ENCODE measurements at places on chromosomes 2 and 18.

DNA sequence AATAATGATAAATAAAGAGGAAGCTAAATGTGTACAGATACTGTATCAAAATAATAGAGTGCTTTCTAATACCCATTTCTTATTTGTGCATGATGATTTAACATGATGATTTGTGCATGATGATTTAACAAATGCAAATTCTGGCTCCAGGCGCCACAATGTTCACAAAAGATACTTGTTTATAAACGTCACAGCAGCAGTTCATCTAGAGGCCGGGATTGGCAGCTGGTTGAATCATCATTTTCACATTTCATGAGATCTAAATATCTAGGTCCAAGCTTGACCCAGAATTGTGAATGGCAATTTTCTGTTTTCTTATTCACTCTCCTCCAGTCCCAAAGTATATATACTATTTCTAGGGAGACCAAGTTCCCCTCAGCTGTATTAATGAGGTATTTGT lies 322.0 kb downstream of the SUCLG1 start:
- DNase-seq, result no peak

DNA sequence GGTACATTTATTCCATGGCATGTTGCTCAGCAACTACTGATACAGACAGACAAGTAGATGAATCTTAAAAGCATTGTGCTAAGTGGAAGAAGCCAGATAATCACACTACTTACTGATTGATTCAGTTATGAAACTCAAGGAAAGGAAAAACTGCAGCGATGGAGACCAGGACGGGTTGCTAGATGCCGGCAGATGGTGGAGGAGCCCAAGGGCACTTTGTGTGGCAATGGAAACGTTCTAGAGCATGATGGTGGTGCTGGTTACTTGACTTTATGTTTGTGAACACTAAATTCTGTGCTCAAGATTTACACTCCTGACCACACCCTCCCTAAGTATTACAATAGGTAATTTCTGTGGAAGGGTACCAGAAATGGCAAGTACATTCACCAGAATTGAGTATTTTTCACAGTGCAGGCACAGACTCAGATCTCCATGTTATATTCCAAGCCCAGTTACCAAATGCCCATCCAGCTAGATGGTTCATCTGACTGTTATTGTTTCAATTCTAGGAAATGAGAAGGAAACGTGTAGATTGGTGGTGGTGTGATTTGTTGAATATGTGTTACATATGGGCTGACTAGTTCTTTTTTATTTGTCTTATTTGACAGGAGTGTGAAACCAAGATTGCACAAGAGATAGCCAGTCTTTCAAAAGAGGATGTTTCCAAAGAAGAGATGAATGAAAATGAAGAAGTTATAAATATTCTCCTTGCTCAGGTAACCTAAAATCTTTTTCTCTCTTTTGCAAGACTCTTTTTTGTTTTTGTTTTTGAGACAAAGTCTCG lies 55.1 kb downstream of the RALBP1 start:
- no peak for DNase-seq

DNA sequence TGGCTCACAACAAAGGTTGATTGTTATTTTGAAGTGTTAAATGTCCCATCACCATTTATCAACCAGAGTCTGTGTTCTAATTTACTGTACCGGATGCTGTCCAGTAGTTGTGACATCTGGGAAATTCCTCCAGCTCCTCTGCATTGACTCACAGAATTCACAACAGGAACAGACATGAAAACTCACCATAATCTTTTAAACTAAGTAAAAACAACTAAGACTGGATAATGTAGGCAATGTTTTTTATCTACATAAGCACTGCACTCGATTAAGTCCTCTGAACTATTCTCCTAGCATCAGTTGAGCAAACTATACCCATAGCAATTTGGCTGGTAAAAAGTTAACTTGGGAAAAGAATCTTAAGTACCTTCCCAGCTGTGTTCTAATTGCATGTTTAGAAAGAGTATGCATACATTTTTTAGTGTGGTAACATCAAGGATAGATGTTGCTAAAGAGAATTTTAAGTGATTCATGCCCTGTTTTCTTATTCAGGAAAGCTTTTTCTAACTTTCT lies 42.9 kb upstream of the MYO1B start:
- no peak for DNase-seq

- no peak for DNase-seq
Measured at GRCh38 chr2:153536115-153536514, 57.6 kb upstream of the RPRM start.

GRCh38 chr2:184272056-184272455 lies 326.3 kb upstream of the ZNF804A start:
- DNase-seq, result no peak

- DNase-seq, result no peak
Measured at GRCh38 chr2:26422947-26423629, 21.4 kb downstream of the DRC1 start.

DNA sequence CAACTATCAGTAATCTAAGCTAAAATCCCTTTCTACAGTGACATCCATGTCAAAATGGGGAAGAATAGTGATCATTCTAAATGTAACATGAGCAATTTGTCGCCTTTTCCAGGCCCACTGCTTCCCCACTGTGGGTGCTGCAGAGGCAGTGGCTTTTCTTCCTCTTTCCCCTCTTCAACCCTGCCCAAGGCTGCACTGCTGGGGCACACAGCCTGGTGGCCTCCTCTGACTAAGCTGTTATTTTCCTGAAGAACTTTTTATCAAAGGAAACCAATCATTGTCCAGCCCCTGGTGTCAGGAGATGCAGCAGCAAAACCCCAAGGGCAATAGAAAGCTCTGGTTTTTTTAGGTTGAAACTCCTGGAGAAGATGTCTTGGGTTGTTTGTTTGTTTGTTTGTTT lies 117.6 kb upstream of the KLF7 start:
- no peak for DNase-seq

DNA sequence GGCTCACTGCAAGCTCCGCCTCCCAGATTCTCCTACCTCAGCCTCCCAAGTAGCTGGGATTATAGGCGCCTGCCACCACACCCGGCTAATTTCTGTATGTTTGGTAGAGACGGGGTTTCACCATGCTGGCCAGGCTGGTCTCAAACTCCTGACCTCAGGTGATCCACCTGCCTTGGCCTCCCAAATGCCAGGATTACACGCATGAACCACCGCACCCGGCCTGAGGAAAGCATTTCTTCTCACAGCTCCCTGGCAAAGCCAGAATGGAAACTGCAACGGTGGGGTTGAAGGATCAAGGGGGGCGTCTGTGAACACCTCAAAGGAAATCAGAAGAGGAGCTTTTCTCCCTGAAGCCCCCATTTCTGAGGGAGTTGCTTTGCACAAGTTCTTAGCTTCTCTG lies 11.2 kb upstream of the TEX51 start:
- no peak for DNase-seq

GRCh38 chr18:3442919-3443318 lies 7.1 kb upstream of the TGIF1 start:
- no peak for DNase-seq

- no peak for DNase-seq
Measured at GRCh38 chr2:73105511-73105971, 7.2 kb downstream of the RAB11FIP5 start.

- no peak for DNase-seq
Measured at GRCh38 chr2:1750933-1751766, 6.8 kb upstream of the PXDN start.

GRCh38 chr2:46550686-46551404 lies 71.5 kb downstream of the TMEM247 start:
- no peak for DNase-seq

DNA sequence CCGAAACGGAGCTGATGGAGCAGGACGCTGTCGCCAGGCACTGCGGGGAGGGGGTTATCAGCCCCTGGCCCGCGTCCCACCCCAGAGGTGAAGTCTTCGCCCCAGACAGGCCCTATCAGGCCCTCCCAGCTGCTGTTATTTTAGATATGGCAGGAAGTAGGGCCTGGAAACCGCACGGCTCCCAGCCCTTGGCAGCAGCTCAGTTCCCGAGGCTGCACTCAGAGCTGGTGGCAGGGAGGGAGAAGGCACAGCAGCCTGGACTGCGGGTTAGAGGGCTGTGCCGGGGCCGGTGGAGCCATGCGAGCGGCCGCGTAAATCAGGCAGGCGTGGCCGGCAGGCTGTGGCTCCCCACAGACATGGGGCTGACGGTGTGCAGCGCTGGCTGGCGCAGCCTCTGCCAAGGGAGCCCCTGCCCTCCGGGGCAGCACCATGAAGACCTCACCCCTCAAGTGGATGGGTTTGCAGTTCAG lies 111.4 kb downstream of the NFATC1 start:
- peak; percentile 17 for DNase-seq

GRCh38 chr2:6916736-6917070 lies 509 bp upstream of the RNF144A start:
- DNase-seq, result no peak

GRCh38 chr2:122749405-122749804 lies 994.0 kb downstream of the TSN start:
- DNase-seq, result no peak

DNA sequence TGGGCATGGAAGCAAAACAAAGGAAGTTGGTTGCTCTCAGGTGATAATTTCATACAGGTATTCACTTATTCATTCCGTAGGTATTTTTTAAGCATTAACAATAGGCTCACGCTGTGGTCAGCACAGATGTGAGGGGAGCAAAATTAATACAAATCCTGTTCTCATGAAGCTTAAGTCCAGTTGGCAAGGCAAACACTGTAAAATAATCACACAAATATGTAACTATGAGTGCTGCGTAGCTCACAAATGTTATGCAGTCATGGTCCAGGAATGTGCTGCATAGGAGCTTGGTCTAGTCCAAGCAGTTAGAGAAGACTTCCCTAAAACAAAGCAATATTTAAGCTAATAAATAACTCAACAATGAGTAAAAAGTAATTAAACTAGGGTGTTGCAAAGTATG lies 23.9 kb downstream of the SP5 start:
- no peak for DNase-seq

GRCh38 chr2:24047703-24048033 lies 477 bp upstream of the WDCP start:
- DNase-seq, result no peak

- DNase-seq, result no peak
Measured at GRCh38 chr2:196987298-196987648, 60.8 kb upstream of the PGAP1 start.

DNA sequence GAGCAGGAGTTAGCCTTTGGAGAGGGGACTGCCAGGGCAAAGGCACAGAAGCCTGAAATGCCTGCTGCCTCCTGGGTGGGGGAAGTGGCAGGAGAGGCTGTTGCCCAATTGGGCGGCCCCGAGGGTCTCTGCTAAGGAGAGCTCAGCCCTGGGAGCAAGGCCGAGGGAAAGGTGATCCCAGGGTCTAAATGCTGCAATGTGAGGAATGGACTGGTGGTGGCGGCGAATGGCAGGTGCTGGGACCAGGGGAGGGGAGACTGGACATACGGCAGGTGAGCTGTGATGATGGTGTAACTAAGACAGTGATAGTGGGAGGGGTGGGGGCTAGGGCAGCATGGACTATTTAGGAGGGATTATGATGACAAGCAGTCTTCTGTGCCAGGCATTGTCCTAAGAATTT lies 104.0 kb downstream of the DYSF start:
- no peak for DNase-seq

- no peak for DNase-seq
Measured at GRCh38 chr2:226461981-226462380, 337.6 kb downstream of the IRS1 start.

DNA sequence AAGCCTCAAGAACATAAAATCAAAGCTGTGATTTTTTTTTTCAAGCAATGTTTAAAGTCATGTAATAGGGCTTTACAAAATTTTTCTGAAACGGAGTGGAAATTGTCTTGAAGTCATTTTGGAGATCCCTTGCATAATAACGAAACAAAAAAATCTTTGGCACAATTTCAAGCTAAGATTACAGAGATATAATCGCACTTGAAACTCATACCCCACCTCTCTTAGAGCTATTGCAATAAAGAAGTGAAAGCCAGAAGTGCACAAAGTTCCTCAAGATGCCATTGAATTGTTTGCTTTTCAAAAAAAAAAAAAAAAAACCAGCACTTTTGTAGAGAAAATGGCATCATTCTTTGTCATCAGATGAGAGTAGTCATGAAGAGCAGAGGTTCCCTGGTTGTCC lies 152.3 kb downstream of the PAX3 start:
- DNase-seq, result no peak

Data from CD4-positive, alpha-beta T cell (primary cell).